COLO829 (cell line): ENCODE measurements at places on chromosomes 2 and 18.

DNA sequence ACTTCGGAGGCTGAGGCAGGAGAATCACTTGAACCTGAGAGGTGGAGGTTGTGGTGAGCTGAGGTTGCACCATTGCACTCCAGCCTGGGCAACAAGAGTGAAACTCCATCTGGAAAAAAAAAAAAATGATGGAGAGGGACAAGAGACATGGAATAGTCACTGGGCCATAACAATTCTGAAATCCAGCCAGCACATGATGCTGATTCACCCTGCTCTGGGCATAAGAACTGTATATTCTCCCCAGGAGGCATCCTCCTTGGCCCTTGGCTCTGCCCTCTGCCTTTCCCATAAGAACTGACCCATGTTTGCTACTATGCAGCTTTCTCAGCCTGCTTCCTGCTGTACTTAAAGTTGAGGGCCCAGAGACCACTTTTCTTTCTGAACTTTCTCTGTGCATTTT lies 297.7 kb downstream of the GBX2 start:
- DNase-seq: no peak

DNA sequence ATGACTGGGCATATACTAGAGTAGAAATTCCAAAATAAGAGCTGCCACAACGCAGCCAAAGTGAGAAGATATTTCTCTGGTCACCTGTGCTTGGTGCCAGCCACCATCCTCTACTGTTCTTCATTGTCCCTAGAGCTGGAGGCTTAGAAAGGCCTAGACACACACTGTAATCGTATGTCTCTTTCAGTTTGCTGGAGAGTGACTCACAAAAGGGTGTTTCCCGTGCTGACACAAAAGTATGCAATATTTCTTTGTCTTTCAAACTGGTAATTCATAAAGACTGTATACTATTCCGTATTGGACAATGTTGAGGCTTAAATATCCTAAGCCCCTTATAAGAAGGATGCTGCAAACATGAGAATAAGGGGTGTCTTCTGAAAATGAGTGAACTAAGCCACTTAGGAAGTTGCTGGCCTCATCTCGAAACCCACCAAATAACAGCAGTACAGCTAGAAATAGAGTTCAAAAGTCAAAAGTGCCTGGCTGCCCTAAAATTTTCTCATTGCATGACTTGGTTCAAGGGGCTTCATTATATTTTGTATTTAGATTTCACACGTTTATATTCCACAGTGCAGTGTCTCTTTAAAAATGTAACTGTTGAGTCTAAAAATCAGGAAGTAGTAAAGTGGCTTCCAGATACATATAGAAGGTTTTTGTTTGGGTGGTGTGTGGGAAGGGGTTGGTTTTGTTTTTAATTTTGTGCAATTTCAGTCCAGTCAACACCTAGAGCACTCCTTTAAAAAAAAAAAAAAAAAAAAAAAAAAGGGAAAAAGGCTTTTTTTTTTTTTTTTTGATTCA lies 601.1 kb downstream of the ARHGAP15 start:
- DNase-seq: no peak

DNA sequence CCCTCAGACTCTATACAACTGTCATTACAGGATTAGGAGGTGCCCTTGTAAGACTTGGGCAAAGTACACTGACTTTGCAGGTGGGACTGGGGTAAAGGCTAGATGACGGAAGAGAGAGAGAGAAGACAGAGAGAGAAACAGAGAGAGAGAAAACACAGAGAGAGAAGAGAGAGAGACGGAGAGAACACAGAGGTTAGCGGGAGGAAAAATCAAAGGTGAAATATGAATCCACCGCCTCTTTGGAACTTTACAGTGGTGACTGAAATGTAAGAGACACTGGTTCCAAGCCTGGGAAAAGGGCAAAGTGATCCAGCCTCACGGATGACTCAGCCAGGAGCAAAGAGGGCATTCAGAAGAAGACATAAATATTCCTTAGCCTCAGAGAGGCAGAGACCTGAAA lies 25.1 kb upstream of the CAB39 start:
- DNase-seq: peak; percentile 64

DNA sequence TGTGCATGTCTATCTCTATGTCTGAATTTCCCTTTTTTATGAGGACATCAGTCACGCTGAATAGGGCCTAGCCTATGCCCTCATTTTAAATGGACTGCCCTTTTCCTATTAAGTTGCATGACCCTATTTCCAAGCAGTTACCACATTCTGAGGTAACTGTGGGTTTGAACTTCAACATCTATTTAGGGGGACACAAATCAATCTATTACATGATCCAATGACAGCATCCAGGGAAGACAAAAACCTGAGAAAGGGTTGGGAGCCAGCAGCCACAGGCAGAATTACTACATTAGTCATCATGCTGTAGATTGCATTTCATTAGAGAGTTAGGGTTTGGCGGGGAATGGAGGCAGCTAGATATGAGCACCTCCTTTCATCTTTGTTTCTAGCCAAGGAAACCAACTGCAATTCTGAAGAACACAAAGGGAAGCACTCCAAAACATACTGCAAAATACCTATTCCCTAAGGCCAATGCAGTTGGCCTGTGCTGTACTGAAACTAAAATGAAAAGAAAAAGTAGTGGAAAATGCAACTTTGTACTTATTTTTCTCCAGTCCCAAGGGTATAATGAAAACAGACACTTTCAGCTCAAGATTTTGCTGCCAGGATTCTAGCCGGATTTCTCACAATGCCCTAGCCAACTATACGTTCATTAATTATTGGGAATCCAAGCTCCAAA lies 40.4 kb upstream of the C1D start:
- DNase-seq: no peak

GRCh38 chr18:7830468-7830867 lies 263.4 kb downstream of the PTPRM start:
- DNase-seq: no peak
